Left ventricle myocardium superior (tissue), 1 donor: ENCODE measurements at places on chromosomes 5 and 9. TPM values are rescaled to one million over a fixed set of nuclear protein-coding genes. Genes with fewer than 3 reads are reported as not detected.

DNA sequence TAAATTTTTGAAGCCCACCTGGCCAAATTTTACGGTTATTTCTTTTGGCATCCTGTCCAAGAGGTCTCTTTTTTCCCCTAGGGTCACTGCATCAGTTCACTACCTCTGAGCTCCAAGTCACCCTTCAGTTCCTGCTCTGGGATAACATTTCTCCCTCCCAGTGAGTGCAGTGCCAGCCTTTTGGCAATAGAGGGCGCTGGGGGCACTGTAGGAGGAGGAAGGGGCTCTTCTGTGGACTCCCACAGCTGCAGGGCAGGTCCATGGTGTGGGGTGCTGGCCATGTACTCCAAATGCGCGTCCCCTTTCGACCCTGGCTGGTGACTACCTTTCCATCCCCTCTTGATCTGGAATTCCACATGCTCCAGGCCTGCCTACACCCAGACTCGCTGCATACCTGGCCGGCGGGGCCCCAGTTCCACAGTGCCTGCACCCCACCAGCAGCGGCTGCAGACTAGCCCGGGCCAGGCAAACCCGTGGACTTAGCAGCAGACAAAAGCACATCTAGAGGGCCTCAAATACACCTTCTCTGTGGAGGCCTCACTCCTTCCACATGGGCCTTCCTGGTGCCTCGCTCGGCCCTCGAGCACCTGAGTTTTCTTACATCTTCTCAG, 20.3 kb upstream of the NINJ1 start:
- DNase-seq, result no peak

- peak; percentile 28 for DNase-seq
Observed at GRCh38 chr5:149166128-149166527, 24.8 kb downstream of the ABLIM3 start.

- no peak for DNase-seq
Observed at GRCh38 chr5:79237740-79238560, 2.0 kb downstream of the JMY start.

DNA sequence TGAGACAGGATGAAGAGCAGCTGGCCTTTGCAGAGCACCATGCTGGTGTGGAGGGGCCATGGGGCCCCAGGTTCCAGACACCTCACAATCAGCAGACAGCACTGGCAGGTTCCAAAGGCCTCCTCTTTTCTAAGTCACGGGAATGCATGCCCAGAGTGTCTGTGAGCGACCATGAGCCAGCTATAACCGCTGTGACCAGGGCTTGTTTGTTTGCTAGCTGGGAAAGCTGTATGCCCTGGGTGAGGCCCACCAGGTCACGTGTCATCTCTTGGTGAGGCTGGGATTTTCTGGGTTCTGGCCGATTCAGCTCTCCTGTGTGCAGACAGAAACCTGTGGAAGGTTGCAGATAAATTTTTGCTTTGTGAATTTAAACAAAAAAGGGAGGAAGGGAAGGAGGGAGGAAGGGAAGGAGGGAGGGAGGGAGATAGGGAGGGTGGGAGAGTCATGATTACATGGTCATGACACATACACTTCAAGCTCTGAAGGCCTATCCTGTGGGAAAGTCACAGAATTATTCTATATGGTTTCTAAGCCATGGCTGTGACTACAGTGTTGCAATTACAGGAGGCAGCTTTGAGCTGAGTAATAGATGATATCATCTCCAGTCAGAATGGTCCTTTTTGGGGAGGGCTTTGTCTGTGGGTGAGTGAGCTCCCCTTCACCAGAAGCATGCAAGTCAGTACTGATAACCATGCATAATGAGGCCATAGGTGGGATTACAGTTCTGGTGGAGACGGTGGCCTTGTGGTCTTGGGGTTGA, 37.2 kb downstream of the PAPPA start:
- DNase-seq, result no peak

The HTR1A gene
- not detected for total RNA-seq
